ENCODE measurements at places on chromosomes 6 and 20. TPM values are rescaled to one million over a fixed set of nuclear protein-coding genes. Genes with fewer than 3 reads are reported as not detected.

GRCh38 chr6:9136141-9136822 is 700.9 kb upstream of the SLC35B3 start:
- DNase-seq: no peak

- DNase-seq: no peak
Measured at GRCh38 chr6:16653226-16653625, 108.0 kb downstream of the ATXN1 start.

DNA sequence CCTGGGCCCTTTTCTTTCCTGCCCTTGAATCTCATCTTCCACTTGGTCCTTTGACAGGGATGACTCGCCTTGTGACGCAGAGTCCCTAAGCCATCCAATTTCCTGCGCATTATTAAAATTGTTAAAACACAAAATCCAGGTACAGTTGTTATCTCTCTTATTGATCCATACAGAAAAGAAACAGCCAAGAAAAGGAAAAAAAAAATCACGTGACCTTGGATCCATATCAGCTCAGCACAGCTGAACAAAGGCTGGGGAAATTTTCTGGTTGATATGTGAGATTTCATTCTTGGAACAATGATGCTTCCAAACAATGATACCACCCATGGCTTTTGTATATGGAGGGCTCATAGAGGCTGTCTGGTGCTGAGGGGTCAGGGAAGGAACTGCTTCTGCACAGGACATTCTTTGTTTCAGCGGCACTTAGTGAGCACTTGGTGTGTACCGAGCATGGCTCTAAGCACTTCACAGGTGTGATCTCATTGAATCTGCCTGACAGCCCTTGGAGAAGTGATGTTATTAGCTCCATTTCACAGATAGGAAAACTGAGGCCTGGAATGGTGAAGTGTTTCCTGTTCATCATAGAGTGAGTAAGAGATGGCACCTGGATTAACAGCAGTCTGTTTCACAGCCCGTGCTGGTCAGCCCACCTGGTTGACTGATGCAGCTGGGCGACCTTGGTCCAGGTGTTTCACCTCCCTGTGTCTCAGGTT is 155.0 kb upstream of the SULF2 start:
- no peak for DNase-seq

DNA sequence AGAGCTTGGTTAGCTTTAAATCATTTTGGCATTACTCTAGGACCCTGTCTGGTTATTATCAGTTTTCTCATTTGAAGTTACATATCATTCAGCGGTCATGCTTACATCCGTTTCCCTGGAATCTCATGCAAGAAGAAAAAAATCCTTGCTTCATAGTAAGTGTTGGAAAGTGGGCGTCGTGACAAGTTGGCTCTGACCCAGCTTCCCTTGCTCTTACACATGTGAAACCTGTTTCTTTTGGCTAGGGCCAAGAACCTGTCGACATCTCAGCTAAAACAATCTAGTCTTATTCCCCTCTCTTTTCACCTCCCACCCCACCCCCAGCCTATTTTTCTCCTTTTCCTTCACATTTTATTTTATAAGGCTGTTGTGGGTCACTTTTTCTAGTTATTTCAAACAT is 45.5 kb downstream of the ANKS1A start:
- no peak for DNase-seq

GRCh38 chr6:113248532-113248931 is 608.6 kb upstream of the MARCKS start:
- no peak for DNase-seq

DNA sequence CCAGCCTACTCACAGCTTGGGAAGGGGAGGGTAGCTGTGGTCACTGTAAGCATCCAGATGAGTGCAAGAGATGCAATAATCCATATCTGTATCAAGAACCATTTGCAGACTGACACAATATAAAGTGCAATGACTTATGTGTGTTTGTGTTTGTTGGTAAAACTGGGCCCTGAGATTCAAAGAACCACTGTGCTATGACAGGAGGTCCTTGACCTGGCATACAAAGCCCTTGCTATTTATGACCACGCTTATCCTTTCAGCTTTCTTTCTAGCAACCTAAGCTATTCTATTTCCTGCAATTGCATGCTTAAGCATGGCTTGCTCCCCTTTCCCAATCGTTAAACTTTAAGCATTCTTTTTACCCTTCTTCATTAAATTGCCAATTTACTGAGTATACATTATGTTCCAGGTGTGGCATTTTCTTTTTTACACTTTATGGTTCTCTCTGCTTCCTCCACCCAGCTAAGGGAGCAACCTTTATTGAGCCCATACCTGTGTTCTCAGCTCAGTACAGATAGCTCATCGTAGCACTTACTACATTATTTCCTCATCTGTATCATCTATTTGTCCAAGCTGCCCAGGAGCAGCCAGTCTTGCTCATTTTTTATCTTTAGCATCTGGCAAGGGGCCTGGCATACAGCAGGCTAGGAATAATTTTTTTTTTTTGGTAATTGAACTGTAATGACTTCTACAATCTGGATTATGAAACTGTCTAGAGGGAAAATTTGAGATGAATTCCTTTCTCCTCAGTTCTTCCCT is 3.5 kb downstream of the MCUR1 start:
- no peak for DNase-seq

The TFAP2D gene
- not detected for total RNA-seq

The TAAR9 gene
- not detected for total RNA-seq

The FOXF2 gene
- total RNA-seq: not detected

Measured in natural killer cell (primary cell).